ENCODE measurements at places on chromosomes 16 and 17.

DNA sequence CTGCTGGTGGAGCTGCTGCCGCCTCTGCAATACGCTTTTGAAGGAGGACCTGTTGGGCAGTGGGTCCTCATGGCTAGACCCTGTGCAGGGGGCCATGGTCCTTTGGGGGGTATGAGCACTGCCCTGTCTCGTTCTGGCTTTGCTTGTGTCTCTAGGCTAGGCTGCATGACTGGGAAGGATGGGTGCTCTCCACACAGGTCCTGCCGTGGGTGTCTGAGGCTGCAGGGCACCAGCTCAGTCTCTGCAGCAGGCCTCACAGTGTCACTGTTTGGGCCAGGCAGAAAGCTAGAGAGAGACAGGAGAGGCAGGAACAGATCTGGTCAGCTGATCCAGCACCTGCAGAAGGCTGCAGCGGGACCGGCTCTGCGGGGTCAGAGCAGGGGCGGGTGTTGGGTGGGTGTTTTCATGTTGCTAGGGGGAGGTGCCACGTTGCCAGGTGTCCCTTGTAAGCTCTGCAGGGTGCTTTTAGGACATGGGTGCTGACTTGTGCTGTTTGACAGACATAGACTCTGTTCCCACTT lies 111.4 kb downstream of the SNX29 start:
- DNase-seq = no peak

DNA sequence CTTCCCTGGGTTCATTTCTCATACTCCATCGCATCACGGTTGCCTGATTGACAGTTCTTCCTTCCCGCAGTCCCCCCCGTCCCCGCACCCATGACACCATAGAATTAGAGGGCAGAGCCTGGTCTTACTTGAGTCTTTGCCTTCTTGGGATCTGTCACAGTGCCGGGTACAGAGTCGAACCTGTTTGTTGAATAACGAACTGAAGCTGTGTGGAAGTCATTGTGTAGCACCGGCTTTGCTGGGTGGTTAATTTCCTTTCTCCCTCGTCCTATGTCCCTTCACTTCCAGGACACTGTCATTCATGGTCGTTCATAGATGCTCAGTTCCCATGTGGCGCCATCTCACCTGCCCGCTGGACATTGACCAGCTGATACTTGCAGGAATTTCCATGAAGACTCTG lies 315.3 kb downstream of the CPPED1 start:
- no peak for DNase-seq

DNA sequence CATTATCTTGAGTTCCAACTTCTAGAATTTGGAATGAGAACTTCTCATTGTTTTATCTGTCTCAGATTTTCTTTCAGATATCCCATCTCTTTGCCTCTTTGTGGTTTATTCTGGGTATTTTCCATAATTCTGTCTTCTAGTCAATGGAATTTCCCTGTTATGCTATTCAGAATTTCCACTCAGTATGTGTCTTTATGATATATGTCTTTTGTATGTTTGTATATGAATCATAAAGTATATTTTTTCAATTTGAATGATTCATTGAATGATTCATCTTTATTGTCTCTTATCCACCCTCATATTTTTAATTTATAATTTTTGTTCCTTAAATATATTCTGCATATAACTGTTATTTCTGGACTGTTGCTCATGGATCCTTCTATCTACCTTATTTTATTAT lies 729.7 kb upstream of the GOT2 start:
- DNase-seq = no peak

DNA sequence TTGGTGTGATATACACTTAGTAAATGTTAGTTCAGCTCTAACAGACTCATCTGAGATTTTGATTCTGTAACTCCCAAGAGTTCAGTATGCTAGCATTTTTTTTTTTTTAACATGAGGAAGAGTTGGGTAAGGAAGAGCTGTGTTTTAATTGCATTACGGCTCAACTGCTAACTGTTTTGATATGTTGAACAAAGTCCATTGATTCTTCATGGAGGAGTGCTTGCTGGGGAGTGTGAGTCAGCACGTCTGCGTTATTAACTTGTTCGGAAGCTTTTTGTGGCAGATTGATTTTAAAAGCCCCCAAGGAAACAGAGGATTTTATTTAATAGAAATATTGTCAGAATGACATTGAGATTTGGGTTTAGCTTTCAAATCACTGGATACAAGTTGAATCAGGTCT lies 45.8 kb downstream of the PITPNC1 start:
- DNase-seq = no peak

GRCh38 chr16:60077861-60078260 lies 1343.7 kb upstream of the GOT2 start:
- DNase-seq = no peak

DNA sequence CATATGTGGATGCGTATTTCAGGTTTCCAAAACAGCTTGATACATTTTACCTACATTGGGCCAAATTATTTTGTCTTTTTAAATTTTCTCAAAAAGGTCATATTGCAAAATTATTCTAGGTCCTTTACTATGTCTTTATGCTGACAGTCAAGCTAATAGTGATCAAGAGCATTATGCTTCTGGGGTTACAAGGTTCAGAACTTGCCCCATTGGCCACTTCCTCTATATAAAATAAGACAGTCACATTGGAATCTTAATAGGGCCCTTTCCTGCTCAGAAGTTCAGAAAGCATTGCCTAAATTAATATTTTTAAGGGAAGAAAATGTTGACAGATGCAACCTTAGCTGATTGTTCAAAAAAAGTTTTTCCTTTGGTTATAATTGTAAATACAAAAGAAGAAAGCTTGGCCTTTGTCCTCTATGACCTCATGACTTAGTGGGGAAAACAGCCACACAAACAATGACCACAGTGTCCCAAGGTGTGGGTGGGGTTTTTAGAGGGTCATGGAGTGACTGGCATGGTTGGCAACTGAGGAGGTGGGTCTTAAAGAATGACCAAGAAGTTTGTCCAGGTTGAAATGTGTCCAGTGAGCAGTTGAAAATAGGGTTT lies 11.8 kb upstream of the RAB11FIP4 start:
- DNase-seq = no peak

- DNase-seq = no peak
These were observed 56.7 kb upstream of the C17orf78 start for GRCh38 chr17:37318931-37319594.

- DNase-seq = no peak
These were observed 2.4 kb upstream of the APRT start for GRCh38 chr16:88814144-88814502.

DNA sequence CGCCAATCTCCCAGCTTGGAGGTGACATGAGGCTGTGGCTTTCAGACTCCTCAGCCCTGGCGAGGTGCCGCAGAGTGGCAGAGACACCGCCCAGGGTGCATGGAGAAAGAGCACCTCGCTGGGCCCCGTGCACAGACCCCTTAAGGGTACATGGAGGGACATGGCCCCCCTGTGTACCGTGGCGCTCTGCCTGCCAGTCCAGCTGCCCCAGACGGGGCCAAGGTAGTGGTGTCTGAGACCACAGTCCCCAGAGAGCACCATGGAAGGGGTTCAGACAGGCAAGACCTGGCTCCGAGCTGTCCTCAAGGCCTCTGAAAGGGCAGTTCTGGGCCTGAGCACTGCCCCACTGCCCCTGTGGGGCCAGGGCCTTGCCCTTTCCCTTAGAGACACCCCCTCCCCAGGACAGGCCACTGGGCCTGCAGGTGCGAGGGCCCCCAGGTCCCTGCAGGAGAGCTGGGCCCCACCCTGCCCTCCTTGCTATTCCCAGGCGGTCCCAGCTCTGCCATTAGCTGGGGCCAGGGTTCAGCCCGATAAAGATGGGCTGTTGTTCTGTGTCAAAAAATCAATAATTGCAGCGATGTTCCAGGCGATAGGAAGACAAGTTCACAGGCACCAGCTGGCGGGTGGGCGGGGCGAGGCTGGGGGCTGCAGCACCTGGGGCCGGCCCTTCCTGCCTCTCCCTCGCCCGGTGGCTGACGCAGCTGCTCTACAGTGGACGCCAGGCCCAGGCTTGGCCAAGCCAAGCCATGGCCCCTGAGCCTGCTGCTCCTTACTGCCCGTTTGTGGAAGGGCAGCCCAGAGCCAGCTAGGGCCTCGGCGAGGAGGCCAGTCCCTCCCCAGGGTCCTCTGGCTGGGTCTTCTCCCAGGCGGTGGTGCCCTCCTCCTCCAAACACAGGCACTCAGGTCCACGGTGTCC lies 51.7 kb downstream of the ZFPM1 start:
- DNase-seq = no peak

DNA sequence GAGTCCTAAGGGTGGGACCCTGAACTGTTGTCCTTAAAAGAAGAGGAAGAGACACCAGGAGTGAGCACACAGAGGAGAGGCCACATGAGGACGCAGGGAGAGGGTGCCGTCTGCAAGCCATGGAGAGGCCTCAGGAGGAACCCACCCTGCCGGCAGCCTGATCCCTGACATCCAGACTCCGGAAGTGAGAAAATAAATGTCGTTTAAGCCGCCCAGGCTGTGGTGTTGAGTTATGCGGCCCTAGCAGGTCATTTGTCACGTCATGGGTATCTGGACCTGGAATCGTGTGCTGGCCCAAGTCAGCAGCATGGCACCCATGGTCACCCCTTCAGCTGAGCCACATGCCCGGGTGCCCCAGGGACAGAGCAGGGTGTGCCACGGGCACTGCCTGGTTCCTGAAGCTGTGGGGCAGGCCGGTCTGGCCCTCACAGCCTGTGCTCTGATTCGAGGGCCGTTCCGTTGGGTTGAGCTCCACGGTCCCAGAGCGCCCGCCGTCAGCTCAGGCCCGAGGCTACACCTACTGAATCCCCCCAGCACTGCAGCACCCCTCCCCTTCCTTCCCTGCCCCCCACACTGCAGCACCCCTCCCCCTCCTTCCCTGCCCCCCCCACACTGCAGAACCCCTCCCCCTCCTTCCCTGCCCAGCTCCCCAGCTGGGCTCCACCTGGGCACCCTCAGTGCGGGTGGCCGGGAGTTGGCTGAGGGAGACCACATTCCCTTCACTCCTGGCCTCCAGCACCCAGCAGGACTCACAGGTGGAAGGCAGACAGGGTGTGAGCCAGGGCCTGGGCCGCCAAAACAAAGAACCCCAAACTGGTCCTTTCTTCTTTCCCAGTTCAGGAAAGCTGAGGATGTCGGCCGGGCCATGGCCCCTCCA lies 2.7 kb upstream of the CCDC57 start:
- DNase-seq = no peak

DNA sequence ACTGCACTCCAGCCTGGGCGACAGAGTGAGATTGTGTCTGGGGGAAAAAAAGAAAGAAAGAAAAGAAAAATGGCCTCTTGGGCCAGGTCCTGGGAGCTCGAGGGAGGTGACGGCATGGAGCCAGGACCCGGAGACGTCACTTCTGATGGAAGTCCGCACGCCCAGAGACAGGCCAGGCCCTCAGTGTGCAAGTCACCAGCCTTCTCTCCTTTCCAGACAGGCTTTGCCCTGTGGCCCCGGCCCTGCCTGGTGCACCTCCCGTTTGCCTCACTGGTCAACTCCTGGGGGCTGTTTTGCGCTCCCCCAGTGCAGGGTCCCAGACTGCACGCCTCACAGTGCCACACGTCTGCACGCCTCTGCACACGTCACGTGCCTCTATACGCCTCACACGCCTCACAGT lies 44.1 kb downstream of the CBFA2T3 start:
- no peak for DNase-seq

DNA sequence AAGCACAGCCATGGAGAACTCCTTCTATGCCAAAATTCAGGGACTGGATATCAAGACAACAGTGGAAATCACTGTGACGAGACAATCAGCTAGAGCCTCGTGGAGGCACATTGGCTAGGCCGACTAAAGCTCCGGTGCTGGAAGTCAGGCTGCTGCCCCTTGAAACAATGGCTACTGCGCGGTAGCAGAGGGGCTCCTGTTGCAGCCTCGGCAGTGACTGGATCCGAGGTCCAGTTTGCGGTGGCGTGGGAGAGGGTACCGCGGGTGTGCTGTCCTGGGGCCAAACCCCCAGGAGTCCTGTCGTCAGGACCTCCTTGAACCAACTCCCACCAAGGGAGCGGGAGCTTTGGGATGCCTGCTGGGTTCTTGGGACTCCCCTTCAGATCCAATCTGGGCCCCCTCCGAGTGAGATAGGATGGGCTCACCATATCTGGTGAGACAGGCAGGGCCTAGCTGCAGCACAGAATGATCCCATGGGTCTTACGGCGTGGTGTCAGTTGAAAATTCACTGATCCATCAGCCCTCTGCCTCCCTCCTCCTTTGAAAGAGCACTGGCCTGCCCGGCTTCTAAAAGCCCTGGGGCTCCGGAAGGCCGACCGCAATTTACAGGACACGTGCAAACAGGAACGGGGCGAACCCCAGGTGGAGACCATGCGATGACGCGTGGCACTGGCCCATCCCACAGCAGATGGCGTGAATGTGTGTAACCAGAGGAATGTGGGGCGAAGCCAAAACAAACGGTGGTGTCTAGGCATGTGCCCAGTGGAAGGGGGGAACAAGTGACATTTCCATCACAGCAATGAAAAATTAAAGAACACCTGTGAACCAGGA lies 15.8 kb upstream of the KCNJ18 start:
- no peak for DNase-seq

GRCh38 chr16:17301593-17302135 lies 169.1 kb downstream of the XYLT1 start:
- no peak for DNase-seq

- DNase-seq = no peak
These were observed 405.5 kb downstream of the CPPED1 start for GRCh38 chr16:12398029-12398682.

DNA sequence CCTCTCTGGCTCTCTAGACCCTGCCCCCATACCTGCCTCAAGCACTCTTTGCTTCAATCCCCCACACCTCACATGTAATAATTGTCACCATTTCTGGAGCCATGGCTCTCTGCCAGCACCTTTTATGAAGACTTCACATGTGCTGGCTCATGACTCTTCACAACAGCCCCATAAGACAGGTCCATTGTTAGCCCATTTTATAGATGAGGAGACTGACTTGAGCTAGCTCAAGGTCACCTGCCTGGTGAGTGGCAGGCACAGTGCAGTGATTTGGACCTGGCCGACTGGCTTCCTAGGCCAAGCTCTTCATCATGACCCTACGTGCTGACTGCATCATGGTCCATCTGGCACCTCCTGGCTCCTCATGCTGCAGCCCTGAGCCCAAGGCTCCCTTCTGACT lies 25.0 kb downstream of the FAM20A start:
- DNase-seq = no peak

GRCh38 chr17:74386386-74386785 lies 19.1 kb downstream of the GPR142 start:
- no peak for DNase-seq

DNA sequence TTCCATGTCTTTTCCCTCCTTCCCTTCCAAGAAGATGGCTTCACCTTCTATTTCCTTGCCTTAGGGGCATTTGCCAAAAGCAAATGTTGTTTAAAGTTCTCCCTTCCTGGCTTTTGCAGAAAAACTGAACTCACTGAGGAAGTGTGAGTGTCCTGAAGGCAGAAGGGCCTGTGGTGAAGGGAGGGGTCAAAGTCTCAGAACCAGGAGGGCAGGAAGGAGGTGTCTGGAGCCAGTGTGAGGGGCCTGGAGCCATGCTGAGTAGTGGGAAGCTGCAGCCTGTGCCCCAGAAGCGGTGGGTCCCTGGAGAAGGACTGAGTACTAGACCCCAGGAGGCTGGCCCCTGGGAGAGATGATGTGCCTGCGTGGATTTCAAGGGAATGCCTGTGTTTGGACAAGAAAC lies 23.8 kb upstream of the SUPT4H1 start:
- no peak for DNase-seq

All from activated T-helper 1 cell treated with anti-CD3 and anti-CD28 coated beads, Interleukin-2, amount 50 U/mL, for 16 hours (primary cell).